ENCODE measurements at places on chromosomes 3 and 15. TPM values are rescaled to one million over a fixed set of nuclear protein-coding genes. Genes with fewer than 3 reads are reported as not detected.

The MKRN3 gene
- total RNA-seq: 0.97 TPM

GRCh38 chr3:122366379-122366749 is 16.7 kb downstream of the MIX23 start:
- DNase-seq: no peak

DNA sequence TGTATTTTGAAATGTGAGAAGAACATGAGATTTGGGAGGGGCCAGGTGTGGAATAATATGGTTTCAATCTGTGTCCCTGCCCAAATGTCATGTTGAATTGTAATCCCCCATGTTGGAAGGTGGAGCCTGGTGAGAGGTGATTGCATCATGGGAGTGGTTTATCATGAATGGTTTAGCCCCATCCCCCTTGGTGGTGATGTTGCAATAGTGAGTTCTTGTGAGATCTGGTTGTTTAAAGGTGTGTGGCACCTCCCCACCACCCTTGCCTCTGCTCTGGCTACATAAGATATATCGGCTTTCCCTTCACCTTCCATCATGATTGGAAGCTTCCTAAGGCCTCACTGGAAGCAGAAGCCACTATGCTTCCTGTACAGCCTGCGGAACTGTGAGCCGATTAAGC is 23.9 kb upstream of the TMEM108 start:
- no peak for DNase-seq

DNA sequence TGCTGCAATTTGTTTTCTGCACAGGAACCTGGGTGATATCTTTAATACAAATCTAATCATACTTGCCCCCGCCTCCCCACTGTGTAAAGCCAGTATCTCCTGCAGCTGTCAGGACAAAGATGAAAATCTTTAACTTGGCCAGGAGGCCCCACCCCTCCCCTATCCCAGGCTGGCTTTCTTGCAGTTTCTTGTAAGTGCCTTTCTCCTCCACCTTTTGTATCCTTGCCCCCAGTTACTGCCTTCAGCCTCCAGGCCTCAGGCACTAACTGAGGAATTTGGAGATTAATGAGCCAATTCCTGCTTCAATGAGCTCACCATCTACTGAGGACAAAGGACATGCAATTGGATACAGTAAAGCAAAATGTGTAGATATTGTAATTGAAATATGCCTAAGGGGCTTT is 6.5 kb downstream of the GCSAM start:
- no peak for DNase-seq

The NR2F2 gene
- 14.2 TPM for total RNA-seq

- DNase-seq: peak; percentile 62
These were observed 555.2 kb downstream of the MAGI1 start for GRCh38 chr3:65483480-65483879.

The HIGD2B gene
- not detected for total RNA-seq

The CASR gene
- total RNA-seq: not detected

The SLCO2A1 gene
- total RNA-seq: 7.8 TPM

GRCh38 chr15:77384589-77385359 is 35.1 kb downstream of the PEAK1 start:
- DNase-seq: no peak

The OXSR1 gene
- 24.6 TPM for total RNA-seq

DNA sequence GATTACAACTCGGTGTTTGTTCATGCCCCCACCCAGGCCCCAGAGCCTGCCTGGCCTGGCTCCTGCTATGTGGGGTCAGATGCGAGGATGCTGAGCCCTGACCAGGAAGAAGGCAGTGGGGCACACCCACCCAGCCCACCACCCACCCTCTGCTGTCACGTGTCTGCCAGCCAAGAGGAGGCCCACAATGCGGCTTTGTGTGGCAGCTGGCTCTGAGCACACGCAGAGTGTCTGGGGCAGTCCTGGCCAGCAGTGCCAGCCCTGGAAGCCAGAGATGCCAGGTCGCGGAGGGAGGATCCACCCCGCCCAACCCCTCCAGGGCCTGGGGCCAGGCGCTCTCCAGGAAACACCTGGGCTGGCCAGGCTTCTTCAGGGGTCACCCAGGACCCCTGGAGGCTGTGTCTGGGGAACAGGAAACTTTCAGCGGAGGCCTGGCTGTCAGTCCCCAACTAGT is 26.4 kb upstream of the KLF13 start:
- no peak for DNase-seq

The MTMR10 gene
- 31.4 TPM for total RNA-seq

- no peak for DNase-seq
These were observed 953.8 kb downstream of the IGSF11 start for GRCh38 chr3:118080889-118081288.

The CA12 gene
- total RNA-seq: 0.65 TPM

GRCh38 chr3:29189328-29189727 is 91.5 kb upstream of the RBMS3 start:
- no peak for DNase-seq

The OR5K2 gene
- total RNA-seq: not detected

The GADL1 gene
- not detected for total RNA-seq

DNA sequence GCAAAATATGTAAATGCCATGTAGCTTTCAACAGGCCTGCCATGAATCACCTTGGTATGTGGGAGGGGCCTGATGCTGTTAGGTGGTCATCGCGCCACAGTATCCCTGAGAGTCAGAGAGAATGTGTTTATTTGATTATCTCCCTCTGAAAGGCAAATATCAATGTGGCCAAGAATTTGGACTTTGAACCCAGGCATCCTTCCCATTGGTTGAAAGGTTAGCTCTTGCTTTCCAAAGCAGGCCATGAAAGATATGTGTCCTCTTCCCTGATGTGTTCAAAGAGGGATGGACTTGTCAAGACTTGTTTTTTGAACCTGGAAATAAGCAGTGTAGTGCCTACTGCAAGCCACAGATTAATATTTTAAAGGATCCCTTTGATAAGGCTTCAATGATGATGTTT is 36.7 kb downstream of the SRP14 start:
- DNase-seq: no peak

The GAP43 gene
- 0.22 TPM for total RNA-seq

GRCh38 chr15:25508369-25509002 is 69.7 kb upstream of the UBE3A start:
- no peak for DNase-seq

DNA sequence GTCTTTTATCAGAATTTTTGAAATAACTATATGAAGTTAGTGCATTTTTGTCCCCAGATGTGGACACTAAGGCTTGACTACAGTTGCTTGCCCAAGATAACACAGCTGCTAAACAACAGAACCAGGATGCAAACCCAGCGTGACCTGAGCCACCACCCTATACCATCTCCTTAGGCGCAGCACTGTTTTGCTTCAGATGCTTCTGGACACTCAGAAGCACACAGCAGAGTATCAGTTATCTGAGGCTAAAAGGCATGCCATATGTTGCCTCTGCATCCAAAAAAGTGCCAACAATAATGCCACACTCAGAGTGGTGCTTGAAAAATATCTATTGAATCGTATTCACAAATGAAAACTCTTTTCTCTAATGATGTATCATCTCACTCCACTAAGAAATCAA is 24.5 kb downstream of the KCNMB2 start:
- no peak for DNase-seq

- no peak for DNase-seq
These were observed 93.9 kb downstream of the SEMA6D start for GRCh38 chr15:47811172-47811571.

The SLC25A20 gene
- 130 TPM for total RNA-seq

- no peak for DNase-seq
These were observed 639.8 kb downstream of the MAGI1 start for GRCh38 chr3:65398953-65399352.

GRCh38 chr3:135887220-135887619 is 78.3 kb upstream of the PPP2R3A start:
- no peak for DNase-seq

The CHL1 gene
- total RNA-seq: 24.8 TPM

The ATP8B4 gene
- 6.1 TPM for total RNA-seq

GRCh38 chr3:149736175-149736952 is 15.9 kb downstream of the COMMD2 start:
- DNase-seq: no peak

The SLC22A14 gene
- total RNA-seq: not detected

The SLTM gene
- total RNA-seq: 49.2 TPM

The CCDC80 gene
- total RNA-seq: 78.2 TPM

The GRK7 gene
- not detected for total RNA-seq

The SNX22 gene
- 7.4 TPM for total RNA-seq

GRCh38 chr3:159922861-159923312 is 65.7 kb upstream of the IL12A start:
- DNase-seq: peak; percentile 42

GRCh38 chr3:137946356-137946973 is 63.5 kb upstream of the CLDN18 start:
- peak; percentile 60 for DNase-seq

DNA sequence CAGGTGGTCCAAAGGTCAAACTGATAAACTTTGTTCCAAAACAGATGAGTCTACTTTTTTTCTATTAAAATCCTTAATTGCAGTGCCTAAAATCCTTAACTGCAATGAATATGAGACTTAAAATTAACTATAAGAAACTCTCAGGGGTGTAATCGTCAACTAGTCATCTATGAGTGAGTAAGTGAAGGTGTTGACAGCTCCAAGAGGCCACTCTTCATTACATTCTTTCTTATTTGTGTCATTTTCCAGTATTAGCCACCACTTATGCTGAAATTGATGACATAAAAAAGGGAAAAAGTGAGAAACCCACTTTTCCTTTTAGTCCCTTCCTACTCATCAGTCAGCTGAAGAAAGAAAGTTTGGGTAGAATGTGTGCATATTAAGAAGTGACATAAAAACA is 12.6 kb upstream of the NPAP1 start:
- DNase-seq: no peak

GRCh38 chr3:51374456-51374855 is 10.6 kb upstream of the MANF start:
- no peak for DNase-seq

The TIMP4 gene
- 23.8 TPM for total RNA-seq

The ZNF80 gene
- not detected for total RNA-seq

DNA sequence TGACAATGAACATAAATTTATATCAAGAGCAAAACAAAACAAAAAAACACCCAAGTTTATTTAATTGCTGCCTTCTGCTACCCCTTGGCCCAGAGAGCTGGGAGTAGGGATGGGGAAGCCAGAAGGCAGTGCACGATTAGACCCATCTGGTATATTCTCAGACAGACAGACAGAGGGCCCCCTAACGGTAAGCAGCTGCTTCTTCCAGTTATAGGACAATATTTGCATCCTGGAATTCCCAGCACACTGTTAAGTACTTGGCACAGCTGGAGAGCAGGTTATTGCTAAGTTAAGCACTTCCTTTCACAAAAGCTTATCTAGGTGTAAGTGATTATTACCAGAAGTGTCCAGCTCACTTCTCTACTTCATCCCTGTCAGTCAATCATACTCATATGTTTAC is 39.3 kb downstream of the C2CD4B start:
- DNase-seq: no peak

The SCAMP5 gene
- 1.9 TPM for total RNA-seq

The EPM2AIP1 gene
- total RNA-seq: 19.8 TPM

DNA sequence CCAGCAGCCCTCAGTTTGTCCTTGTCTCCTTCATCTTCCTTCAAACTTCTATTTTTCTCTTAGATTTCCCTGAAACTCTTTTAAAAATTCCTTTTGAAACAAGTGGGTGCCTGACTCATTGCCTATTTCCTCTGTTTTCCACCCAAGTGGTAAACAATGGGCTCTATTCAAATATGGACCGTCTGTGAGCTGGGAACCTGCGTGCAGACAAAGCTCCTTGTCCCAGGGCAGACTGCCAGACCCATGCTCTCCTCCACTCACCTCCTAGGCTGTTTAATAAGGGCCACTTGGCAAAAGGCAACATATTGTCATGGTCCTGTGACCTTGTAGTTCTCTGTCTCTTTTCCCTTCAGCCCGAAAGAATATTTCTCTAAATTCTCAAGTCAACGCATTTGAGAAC is 332.7 kb upstream of the THBS1 start:
- no peak for DNase-seq

The FGF7 gene
- total RNA-seq: 44.6 TPM

DNA sequence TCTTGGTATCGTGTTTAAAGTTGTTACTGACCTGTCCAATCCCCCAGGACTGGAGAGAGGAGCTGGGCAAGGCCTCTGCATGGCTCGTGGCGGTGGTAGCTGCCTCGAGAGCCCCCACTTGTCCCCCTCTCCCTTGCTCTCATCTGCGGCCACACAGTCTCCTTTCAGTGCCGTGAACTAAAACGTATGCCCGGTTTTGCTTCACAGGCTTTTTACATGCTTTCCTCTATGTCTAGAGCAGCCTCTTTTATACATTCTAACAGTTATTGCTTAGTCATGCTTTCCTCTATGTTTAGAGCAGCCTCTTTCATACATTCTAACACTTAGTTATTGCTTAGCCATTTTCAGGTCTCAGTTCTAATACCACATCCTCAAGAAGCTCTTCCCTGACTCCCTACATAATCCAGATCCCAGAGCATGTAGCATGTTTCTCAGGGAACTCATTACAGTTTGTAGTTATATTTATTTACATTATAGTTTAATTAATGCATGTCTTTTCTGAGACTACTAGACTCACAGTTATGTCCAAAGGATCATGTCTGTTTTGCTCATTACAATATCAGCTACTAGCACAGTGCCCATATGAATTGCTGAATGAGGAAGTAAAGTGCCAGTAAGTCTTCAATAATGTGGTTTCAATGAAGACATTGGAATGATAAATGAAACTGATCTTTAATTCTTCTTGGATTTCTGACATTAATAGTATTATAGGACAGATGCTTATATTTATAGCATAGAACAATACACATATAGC is 66.5 kb upstream of the TBL1XR1 start:
- DNase-seq: no peak

- DNase-seq: no peak
These were observed 111.5 kb downstream of the CFAP44 start for GRCh38 chr3:113329757-113330156.

The CMC1 gene
- total RNA-seq: 35.7 TPM

- DNase-seq: peak; percentile 65
These were observed at the start of gene GP9 for GRCh38 chr3:129060276-129061022. TSS of gene GP9 (plus strand) at chr3:129060779. CDS start at chr3:129061740, 961 bp downstream.

DNA sequence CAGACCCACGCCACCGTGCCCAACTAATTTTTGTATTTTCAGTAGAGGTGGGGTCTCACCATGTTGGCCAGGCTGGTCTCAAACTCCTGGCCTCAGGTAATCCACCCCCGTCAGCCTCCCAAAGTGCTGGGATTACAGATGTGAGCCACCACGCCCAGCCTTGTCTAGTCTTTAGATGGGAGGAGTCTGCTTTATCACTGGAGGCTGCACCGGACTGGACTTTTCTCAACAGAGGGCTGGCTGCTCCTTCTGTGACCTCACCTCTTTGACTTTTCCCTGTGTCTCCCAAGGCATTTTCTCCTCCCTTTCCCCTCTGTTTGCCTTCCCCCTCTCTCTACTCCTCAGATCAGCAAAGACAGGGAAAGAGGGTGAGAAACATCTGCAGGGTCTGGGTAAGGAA is 28.5 kb downstream of the SLCO2A1 start:
- no peak for DNase-seq

GRCh38 chr15:59224474-59224873 is 17.8 kb downstream of the LDHAL6B start:
- peak; percentile 72 for DNase-seq

GRCh38 chr3:10816019-10816862 is at the start of gene SLC6A11:
TSS of gene SLC6A11 (plus strand) at chr3:10816228. CDS start at chr3:10816266, 38 bp downstream.
- DNase-seq: no peak

The PLA1A gene
- 2.0 TPM for total RNA-seq

The PROS1 gene
- 23.1 TPM for total RNA-seq

- no peak for DNase-seq
These were observed 462.2 kb upstream of the RARB start for GRCh38 chr3:24965706-24966385.

Data from Right ventricle myocardium inferior (tissue), 1 donor.